Esophagus muscularis mucosa (tissue), 4 donors: ENCODE measurements at places on chromosomes 16 and 17. TPM values are rescaled to one million over a fixed set of nuclear protein-coding genes. Genes with fewer than 3 reads are reported as not detected.
A peak's percentile ranks its signal among the peaks of the same experiment; 100 is the strongest.

GRCh38 chr17:2967515-2967914 lies 95.9 kb downstream of the OR1D5 start:
- no peak for DNase-seq

DNA sequence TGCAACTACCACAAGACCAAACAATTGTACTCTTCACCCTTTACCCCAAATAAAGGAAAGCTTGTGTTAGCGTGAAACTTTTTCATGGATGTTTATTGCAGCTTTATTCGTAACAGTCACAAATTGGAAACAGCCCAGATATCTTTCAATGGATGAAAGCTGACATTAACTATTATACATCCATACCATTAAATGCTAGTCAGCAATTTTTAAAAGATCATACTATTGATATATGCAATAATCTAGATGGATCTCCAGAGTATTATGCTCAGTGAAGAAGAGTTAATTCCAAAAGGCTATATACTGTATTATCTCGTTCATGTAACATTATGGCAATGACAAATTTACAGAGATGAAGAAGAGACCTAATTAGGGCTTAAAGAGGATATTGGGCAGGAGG lies 1491.2 kb upstream of the CDH8 start:
- no peak for DNase-seq

DNA sequence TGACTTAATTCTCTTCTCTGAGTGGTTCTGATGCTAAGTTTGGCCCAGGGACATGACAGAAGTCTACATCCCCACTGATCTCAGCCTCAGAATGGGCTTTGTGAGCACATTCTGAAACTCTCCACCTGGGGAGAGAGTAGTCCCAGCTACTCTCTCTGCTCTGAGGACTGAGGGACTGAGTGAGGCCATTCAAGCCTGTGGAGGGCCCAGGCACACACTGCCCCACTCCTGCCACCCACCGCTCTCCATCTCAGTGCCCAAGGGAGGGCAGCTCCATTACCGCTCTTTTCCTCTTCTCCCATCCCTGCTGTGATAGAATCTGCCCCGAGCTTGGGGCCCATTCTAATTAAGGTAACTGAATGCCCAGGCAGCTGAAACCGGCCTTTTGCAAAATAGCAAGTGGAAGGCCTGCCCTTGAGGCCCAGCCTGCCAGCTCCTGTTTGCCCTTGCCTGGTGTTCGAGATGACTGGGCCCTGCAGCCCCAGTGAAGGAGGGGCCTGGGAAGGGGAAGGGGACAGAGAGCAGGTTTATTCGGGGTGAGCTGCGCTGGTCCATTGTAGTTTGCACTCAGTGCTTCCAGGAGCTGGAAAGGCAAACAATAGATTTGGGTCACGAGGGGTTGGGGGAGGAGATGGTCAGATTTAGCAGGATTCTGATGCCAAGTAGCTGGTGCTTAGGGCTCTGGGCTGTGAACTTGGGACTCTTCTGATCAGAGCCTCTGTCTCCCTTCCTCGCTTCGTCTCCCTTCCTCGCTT lies 76.2 kb downstream of the RAB11FIP4 start:
- no peak for DNase-seq

GRCh38 chr16:70681382-70682238 lies 4.2 kb downstream of the MTSS2 start:
- DNase-seq: no peak

- peak; percentile 37 for DNase-seq
These were observed 31.1 kb downstream of the ADAMTS18 start for GRCh38 chr16:77403732-77404131.

GRCh38 chr16:23959752-23960072 lies 123.9 kb downstream of the PRKCB start:
- DNase-seq: no peak

GRCh38 chr16:56672761-56673536 lies 3.3 kb downstream of the MT1H start:
- no peak for DNase-seq

GRCh38 chr17:50953831-50954601 lies 87.9 kb upstream of the TOB1 start:
- no peak for DNase-seq

Gene MOSMO
- total RNA-seq: 18.5 TPM

GRCh38 chr17:42474276-42474675 lies 15.6 kb downstream of the ATP6V0A1 start:
- no peak for DNase-seq

GRCh38 chr17:3722716-3723115 lies 987 bp upstream of the HASPIN start:
- DNase-seq: no peak

GRCh38 chr16:83932955-83933673 lies 19.9 kb upstream of the OSGIN1 start:
- no peak for DNase-seq

Gene FOXF1
- total RNA-seq: 69.7 TPM

Gene MYOCD
- total RNA-seq: 103 TPM

Gene SLC5A10
- total RNA-seq: not detected

- DNase-seq: no peak
These were observed 24.0 kb downstream of the PRKCB start for GRCh38 chr16:23859713-23860269.

Gene OR2C1
- total RNA-seq: not detected

DNA sequence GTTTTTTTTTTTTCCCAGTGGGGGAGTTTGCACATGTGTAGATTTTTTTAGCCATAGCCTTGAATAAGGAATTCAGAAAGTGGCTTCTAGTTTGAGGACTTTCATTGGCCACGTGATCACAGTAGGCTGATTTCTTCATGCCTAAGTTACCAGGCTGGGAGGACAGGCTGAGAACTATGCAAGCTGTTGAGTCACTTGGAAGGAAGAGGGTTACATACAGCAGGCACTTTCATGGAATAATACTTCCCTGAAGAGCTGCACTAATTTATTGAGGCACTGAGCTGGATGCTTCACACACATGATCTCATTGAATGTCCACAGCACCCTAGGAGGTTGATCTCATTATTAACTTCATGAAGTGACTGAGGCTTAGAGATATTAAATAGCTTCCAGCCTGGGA lies 22.8 kb downstream of the PRKCB start:
- no peak for DNase-seq

DNA sequence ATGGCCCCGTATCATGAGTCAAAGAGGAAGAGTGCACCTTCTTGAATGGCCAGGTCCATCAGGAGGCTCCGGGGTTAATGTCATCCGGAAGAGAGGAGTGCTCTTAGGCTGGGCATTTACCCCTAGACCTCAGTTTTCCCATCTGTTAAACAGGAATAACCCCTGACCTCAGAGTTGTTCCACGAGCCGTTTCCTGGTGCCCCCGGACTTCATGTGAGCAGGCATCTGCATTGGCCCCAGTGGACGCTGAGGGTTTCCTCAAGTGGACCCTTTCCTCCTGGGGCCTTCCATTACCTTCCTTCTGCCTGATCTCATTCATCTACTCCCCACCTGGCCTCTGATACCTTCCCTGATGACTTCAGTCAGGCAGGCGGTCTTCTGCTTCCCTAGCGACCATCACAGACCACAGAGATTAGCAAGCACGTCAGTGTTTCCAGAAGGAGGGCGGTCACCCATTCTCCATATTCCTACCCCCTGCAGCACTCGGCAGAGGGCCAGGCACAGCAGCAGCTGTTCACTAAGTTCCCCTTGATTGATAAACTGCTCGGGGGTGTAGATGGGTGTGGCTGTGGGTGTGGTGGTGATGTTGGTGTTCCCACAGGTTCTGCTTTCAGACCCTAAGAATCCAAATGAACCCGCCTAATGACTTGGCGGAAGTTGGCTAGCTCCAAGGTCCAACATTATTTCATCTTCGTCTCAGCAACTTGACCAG lies 346.6 kb upstream of the TNRC6C start:
- no peak for DNase-seq

GRCh38 chr16:28181515-28181914 lies 30.2 kb downstream of the XPO6 start:
- no peak for DNase-seq

DNA sequence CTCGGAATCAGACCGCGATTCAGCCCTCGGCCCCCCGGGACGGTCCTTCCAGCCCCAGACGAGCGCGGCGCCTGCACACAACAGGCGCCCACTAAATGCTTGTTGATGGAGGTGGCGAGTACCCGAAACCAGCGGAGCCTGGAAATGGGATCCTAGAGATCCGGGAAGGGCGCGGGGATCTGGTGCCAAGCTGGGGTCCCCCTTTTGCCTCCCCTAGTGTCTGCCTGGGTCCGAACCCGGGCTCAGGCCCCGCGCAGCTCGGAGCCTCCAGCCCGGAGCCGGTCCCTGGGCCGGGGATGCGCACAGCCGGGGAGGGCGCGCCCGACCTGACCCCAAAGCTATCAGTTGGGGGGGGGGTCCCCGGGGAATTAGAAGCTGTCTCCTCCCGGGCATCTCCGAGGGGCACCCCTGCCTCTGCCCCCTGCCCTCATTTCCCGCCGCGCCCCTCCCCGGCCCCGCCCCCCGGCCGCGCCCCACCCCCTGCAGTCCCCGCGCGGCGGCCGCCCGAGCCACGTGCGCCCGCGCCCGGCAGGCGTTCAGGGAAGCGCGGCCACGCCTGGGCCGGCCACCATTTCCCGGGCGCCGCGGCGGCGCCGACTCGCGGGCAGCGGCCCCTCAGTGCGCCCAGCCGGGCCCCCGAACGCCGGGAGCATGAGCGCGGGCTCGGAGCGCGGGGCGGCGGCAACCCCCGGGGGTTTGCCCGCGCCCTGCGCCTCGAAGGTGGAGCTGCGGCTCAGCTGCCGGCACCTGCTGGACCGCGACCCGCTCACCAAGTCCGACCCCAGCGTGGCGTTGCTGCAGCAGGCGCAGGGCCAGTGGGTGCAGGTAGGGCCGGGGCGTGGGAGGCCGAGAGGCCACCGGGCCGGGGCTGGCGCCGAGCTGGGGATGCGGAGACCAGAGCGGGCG lies at the start of gene CPNE7:
CPNE7 (plus strand) TSS at position 512 of the 906 bp plus-strand sequence; CDS start at position 652, 140 bp downstream.
- no peak for DNase-seq
